HS-5 (cell line): ENCODE measurements at places on chromosomes 3 and 15.
A peak's percentile ranks its signal among the peaks of the same experiment; 100 is the strongest.

- no peak for DNase-seq
These were observed 363.3 kb upstream of the THRB start for GRCh38 chr3:24857945-24858344.

DNA sequence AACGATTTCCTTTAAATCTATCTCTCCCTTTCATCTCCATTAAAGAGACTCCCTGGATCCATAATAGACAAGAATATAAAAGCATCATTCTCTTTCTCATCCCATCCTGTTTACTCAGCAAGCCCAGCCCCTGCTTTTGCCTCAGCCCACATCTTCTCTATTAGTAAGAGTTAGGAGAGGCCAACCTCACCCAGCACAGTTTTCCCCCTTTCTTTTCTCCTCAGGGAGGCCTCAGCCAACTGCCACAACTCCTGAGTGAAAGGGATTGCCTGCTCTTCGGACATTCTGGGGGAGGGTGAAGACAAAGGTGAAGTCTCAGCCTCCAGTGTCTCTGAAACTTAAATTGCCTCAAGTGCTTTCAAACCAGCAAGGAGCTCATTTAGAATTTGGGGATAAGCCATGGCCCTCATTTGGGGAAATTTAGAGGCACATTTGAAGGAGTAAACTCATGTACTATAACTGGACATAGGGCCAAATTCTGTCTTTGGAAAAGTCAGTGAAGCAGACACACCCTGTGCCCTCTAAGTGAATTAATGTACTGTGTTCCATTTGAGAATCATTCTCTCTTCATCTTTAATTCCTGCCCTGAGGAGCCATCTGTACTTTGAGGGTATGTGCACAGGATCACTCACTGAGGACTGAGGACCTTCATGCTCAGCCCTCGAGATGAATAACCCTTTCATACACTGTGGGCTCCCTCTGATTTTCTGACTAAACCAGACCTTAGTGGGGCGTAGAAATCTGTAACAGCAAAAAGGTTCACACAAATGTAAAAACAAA, 82.5 kb downstream of the SOX2 start:
- DNase-seq: no peak

- peak; percentile 58 for DNase-seq
These were observed 1.4 kb upstream of the COL8A1 start for GRCh38 chr3:99637016-99637367.

DNA sequence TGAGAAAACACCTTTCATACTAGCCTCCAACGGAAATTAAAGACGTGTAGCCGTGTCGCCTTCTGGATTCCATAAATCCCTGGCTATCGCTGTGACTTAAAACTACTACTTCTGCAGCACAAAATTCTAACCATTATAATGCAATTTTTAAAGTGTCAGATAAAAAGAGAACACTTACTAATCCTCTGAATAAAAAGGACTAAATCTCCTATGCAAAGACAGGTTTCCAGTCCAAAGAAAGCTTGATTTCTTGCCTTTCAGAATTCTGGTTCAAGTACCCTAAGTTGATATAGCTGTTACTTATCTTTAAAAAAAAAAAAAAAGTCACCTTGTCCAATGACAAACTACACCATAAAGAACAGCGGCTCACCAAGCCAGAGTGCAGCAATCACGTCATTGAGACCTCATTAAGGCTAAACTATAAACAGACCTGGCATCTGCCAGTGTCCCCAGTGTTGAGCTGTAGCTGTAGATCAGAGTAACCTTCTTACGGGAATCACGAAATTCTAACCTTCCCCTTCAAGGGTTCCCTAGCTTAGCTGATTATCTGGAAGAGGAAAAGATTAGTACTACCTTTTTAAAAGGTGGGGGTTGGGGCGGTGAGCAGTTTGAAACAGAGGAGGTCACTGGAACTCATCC, 2.2 kb downstream of the ABCC5 start:
- DNase-seq: no peak

DNA sequence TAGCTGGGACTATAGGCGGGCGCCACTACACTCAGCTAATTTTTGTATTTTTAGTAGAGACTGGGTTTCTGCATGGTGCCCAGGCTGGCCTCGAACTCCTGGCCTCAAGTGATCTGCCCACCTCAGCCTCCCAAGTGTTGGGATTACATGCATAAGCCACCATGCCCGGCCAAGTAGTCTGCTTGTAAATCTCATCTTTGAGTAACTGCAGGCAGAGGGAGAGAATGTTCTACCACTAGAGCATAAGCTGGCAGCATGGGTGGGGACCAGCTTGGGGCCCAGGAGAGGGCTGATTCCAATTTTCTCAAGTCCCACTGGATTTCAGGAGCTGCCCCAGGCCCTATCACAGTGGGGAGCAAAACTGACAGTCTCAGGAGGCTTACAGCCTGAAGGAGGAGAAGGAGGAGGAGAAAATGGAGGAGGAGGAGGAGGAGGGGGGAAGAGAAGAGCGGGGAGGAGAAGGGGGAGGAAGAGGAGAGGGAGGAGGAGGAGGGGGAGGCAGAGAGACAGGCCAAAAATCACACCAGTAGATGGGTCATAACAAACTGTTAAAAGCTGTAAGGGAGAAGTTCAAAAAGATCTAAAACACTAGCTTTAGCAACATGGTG, 229.1 kb upstream of the IGF1R start:
- no peak for DNase-seq

DNA sequence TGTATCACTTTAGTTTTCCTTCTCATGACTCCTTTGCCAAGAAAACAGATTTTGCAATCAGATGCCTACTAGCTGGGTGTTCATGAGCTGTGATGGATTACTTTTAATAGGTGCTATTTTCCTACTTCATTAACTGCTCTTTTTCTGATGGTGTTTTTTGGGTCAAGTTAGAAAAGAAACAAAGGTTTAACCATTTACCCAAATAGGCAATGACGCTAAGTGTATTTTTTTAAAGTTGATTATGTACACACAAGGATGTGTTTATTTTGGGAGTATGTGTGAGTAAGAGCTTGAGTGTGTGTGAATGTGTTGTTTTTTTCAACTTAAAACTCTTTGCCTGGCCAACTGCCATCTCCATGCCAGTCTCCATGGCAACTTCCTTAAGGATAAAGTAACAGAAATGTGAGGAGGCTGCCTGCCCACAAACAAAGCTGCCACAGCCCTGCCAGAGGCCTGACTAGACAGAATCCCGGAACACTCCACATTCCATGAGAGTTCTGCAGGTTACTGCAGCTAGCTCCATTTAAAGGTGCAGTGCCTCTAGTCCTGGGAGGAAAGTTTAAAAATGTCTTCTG, 215.6 kb upstream of the RBMS3 start:
- DNase-seq: peak; percentile 93
